ENCODE measurements at places on chromosomes 2 and 18.

DNA sequence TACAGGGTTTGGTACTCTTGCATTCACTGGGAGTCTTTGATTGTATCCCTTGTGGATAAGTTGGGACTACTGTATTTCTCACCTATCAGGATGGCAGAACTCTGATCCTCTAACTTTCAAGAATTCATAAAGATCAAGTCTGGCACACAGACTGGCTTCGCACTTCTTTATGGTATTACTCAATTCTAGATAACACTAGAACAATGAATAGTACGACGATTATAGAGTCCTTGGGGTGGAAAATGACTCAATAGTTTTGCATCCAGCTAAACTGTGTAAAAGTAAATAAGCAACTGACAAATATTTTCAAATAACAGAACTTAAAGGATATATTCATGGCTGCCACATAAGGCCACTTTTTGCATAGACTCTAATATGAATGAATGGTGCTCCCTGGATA lies 103.4 kb upstream of the MEX3C start:
- no peak for DNase-seq

DNA sequence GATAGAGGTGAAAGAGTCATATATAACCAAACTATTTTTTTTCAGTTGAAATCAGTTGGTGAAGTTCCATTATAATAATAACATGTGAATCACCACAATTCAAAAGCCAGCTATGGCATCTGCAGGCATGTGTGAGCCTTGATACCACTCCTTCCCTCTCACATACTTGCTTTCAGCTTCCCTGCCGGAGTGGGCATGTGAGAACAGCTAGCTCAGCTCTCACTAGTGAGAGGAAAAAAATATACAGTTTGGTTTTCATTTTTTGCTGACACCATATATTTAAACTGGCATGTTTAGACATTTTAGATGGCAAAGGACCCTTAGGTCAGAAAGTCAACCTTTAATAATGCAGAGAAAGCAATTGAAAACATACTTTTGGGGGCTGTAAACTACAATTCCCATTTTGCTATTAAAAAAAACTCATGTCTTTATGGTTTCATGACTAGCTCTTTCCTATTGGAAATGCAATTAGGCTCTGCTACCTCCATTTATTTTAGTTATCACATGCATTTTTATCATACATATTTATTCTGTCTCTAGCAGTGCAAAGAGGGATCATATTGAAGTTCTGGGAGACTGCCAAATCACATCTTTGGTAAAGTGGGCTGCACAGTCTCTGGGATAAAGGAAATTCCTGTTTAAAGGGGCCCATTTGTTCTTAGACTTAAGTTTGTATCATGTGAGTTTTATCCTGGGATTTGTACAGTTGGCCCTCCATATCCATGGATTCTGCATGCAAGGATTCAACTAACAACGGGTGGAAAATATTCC lies 33.2 kb upstream of the SLC40A1 start:
- DNase-seq: no peak

GRCh38 chr2:8663997-8664396 lies 17.9 kb upstream of the ID2 start:
- no peak for DNase-seq

- DNase-seq: no peak
Observed at GRCh38 chr2:169662744-169663143, 31.5 kb downstream of the CFAP210 start.

DNA sequence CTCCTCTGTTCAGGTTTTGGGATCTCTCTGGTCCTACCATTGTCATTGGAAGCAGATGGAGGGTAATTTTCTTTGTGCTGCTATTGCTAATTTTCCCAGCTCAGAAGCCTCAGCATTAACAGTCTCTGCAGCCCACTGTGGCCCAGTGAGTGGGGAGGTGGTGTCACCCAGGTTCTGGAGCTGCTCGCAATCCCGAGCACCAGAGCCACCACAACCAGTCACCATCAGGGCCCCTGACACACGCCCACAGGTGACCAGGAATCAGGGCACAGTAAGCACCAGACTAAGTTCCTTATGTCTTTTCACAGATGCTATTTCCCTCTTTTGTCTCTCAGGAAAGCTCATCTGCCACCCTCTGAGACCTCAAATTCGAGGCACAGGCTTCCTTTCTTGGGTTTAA lies 87.9 kb downstream of the SEPTIN10 start:
- no peak for DNase-seq

GRCh38 chr2:169511818-169512217 lies 2.3 kb downstream of the KLHL41 start:
- no peak for DNase-seq

- no peak for DNase-seq
Observed at GRCh38 chr2:216773072-216773471, 77.7 kb upstream of the IGFBP5 start.
